Fibroblast of the aortic adventitia (primary cell): ENCODE measurements at places on chromosomes 5 and 9. TPM values are rescaled to one million over a fixed set of nuclear protein-coding genes. Genes with fewer than 3 reads are reported as not detected.

DNA sequence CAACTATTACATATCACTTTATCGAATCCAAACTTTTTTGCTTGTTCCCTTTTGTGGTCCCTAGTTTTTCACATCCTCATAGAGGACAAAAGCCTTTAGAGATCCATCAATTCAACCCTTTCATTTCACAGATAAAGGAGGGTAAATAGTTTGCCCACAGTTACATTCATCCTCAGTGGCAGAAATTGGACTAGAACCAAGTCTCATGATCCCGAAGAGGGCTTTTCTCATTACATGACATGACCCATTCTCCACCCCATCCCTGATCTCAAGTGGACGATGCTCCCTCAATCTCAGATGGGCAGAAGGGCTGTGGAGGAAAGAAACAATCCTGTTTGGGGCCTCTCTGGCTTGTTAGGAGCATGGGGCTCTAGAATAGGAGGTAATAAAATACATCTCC, 23.1 kb downstream of the TICAM2 start:
- no peak for DNase-seq

CLPTM1L gene
- 60.8 and 108 TPM in 2 replicates for total RNA-seq

TNC gene
- 8.3 and 49.7 TPM in 2 replicates for total RNA-seq

DMRT1 gene
- total RNA-seq = not detected in 2 replicates

- no peak for DNase-seq
These were observed 144.9 kb downstream of the CCDC192 start for GRCh38 chr5:127848098-127848497.

ADAMTS12 gene
- 13.0 and 21.8 TPM in 2 replicates for total RNA-seq

- DNase-seq = no peak
These were observed 51.8 kb downstream of the ADAMTS16 start for GRCh38 chr5:5191906-5192305.

GRCh38 chr5:14166437-14166836, 23.3 kb downstream of the TRIO start:
- DNase-seq = no peak

- DNase-seq = no peak
These were observed 91.2 kb upstream of the PRR16 start for GRCh38 chr5:120372899-120373298.

DNA sequence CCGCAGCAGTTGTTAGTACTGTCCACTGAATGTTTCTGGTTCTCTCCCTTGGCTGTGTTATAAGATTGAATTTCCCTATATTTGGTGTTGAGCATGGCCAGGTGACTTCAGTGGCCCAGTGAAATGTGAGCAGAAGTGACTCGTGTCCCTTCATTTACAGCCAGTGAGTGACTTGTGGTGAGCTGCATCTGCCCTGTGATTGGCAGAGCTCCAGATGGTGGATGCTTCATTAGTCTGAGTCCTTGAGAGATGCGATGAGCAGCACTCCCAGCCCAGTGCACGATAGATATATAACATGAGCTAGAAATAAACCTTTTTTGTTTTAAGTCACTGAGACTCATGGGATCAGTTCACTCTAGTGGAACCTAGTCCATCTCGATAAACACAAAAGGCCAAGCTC, 19.3 kb downstream of the PCSK5 start:
- DNase-seq = no peak

DNA sequence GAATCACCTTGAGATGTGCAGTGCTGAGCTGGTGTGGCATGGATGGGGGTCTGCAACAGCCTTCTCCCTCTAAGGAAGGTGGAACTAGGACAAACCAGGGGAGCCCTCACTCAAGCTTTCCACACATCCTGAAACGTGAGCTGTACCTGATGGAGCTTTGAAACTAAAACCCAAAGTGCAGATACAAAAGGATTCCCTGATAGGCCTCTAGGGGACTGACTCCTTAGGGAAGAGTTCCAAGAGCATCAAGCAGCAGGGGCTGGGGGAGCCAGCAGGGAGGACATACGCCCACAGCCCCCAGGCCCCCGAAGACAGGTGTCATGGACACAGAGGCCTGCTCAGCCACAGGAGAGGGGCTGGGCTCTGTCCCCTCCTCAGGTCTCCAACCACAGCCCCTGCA, 17.7 kb downstream of the ARHGEF37 start:
- DNase-seq = no peak

DNA sequence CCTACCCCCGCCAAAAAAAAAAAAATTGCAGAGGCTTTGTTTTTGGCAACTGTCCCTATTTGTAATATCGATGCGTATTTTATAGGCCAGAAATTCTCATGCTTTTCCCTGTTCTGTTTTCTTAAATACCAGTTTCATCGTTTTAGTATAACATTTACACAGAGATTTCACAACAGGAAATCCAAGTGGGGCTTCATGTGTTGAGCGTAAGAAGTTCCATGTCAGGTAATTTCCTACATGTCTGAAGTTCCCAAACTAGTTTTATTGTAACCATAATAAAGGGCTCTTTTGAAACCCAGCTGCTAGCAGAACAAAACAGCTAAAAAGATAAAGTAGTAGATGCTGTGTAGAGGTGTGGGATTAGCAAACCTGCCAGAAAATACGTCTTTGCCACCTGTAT, 4.2 kb downstream of the SMC5 start:
- no peak for DNase-seq

SVEP1 gene
- total RNA-seq = 50.2 and 101 TPM in 2 replicates

GRCh38 chr9:116072046-116072445, 81.5 kb upstream of the PAPPA start:
- DNase-seq = no peak

FOXI1 gene
- total RNA-seq = not detected in 2 replicates

ACSL6 gene
- not detected in 2 replicates for total RNA-seq

DNA sequence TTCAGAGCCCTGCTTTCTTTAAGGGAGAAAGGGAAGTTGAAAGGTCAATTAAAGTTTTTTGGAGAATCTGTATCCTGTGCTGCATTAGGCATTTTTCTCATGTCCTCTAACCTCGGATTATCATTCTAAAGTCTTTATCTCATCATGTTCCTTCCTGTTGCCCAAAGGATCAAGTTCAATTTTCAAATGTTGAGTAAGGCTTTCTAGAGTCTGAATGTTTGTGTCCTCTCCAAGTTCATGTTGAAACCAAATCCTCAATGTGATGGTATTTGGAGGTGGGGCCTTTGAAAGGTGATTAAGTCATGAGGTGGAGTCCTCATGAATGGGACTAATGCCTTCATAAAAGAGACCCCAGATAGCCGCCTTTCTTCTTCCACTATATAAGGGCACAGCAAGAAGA, 20.2 kb upstream of the TNC start:
- DNase-seq = peak; percentile 50

DNA sequence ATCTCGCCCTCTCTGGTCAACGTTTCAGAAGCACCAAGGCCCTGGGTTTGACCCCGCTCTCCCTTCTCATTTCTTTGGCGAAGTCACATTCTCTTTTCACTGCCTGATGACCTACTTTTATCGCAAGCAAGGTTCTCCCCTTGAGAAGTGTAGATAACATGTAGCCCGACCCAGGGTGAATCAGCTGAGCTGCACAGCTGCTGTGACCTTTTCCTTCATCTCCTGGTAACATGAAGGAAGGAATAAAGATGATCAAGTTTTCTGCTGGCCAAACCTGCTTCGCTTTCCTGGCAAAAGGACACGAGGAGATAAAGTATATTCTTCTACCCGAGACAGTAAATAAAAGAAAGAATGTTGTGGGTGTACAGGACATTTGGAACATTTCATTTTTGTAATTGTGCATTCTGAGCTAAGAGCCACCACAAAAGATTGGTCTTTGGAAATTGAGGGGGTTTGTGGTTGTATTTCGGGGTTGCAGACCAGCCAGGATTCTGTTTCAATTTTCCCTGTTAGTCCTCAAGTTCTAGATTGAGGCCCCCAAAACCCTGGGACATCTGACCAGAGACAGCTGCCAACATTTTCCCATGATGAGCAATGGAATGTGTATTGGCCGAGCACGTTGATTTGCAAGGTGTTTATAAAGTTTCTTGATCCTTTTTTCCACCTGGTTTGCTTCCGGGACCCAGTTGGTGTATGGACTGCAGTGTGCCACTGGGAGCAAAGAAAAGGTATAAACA, 155.1 kb upstream of the ZNF462 start:
- DNase-seq = no peak

DNA sequence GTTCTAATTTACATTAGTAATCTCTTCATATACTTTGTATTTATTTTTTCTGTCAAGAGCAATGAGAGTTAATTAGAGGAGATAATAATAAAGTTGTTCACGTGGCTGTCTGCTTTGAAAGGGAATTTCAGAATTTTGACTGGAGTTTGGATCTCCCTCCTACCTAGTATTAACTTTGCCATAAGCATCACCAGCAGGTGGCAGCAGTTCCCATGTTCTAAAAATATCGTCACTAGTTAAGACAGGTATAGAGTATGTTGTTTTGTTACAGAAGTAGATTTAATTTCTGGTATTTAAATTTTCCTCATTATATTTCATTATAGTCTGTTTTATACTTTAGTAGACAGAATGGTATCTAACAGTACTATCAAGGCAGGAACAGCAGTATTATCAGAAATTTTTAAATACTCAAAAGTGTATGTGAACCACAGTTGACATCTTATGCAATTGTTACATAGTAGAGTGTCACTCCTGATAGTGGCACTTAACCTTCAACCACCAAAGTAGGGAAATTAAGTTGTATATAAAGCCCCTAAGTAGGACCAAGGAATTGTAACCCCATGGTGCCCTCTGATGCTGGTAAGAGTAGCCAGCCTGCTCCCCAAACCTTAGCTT, 20.4 kb downstream of the GNPDA1 start:
- peak; percentile 76 for DNase-seq

GAS1 gene
- 25.0 and 107 TPM in 2 replicates for total RNA-seq

DNA sequence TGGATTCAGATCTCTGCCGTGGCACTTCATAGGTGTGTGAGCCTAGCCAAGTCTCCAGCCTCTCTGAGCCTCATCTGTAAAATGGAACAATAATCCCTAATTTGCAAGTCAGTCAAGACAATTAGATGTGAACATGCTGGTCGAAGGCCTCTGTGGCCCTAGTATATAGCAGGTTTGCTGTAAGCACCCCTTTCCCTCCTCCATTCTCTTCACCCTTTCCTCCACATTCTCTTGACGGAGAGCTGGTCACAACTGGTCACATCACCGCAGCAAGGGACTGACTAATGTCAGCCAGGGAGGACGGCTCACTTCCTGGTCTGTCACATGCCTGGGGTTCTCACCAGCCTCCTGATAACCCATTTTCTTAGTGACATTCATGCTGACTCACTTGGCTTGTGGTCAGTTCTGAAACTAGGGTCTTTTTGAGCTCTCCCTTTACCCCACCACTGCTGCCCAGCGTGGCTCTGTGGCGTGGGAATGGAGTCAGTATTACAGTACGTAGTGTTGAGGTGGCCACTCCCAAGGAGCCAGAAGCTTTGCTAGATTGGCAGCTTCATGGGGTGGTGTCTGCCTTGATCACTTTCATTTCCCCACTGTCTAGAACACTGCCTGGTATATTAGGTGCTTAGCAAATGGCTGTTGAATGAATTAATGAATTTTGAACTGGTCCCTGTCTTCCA, 47.8 kb downstream of the ERGIC1 start:
- peak; percentile 54 for DNase-seq

CYSRT1 gene
- 0.36 and 0.49 TPM in 2 replicates for total RNA-seq

HRCT1 gene
- total RNA-seq = 0.81 TPM in 1 of 2 replicates, not detected in the other

DNA sequence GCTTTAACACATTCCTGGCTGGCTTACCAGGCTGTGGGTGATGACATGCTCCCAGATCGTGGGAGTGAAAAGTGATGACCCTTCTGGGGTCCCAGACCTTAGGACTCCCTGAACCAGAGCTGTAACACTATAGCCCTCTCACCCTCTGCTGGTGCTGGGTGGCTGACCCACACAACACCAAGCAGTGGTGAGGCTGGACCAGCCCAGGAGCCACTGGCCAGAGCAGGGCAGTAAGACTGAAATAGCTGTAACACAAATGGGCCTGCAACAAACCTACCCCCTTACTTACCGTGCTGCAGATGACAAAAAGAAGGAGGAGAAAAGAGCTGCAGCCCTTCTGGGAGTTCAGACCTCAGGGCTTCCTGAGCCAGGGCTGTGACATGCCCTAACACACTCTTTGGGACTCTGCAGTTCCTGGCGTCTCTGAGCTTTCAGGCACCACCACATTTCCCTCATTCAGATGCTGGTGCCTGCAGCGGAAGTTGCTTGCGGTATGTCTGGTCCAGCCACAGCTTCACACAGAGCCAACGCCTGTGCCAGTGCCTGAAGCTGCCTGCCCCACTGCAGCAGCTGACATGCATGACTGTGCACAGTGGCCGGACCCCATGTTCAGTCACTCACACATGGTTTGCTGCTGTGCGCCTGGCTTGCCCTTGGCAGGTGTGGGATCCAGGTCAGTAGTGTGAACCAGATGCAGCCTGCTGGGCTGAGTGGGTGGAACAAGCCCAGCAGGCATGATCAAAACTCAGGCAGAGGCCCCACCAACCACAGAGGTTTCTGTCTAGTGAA, 1247.4 kb downstream of the EFNA5 start:
- DNase-seq = no peak

LRRC26 gene
- not detected in 2 replicates for total RNA-seq

ANXA2R gene
- 3.0 and 3.4 TPM in 2 replicates for total RNA-seq

PTPDC1 gene
- 6.6 and 10.8 TPM in 2 replicates for total RNA-seq

GRCh38 chr5:179127136-179128040, 67.2 kb downstream of the ZNF354C start:
- no peak for DNase-seq

IFNA13 gene
- not detected in 2 replicates for total RNA-seq

GRXCR2 gene
- 0.09 TPM in 1 of 2 replicates, not detected in the other for total RNA-seq

DNA sequence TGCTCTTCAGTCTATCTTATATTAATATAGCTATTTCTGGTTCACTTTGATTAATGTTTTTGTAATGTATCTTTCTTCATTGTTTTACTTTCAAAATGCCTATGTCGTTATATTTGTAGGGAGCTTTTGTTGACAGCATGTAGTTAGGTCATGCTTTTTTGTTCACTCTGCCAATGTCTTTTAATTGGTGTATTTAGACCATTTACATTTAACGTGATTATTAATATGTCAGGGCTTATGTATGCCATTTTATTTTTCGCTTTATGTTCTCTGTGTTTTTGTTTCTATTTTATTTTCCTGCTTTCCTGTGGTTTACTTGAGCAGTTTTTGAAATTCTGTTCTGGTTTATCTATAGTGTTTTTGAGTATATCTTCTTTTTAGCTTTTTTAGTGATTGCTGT, 10.8 kb downstream of the GARIN3 start:
- no peak for DNase-seq

DNA sequence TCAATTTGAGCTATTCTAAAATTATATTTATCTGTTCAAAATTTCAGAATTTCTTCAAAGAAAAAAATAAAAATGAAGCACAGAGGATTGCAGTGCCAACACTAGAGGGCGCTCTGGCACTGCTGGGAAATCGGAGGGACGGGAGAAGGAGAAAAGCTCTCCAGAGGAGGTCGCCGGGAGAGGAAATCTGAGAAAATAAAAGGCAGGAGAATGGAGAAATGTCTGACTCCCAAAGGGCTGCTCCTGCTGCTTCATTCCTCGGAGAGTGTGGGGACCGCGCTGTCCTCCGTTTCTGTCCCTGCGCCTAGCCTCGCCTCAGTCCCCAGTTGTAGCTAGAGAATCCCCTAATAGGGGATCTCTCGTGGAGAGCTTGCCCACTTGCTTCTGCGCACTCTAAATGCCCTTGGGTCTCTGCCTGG, 40.0 kb upstream of the ARSB start:
- DNase-seq = peak; percentile 78

ANKRD31 gene
- total RNA-seq = 0.16 and 0.18 TPM in 2 replicates
